Cerebellar cortex (tissue), 1 donor: ENCODE measurements at places on chromosomes 5 and 9.

GRCh38 chr9:35907711-35908503 is 1.4 kb upstream of the SPAAR start:
- DNase-seq, result peak; percentile 74

- no peak for DNase-seq
These were observed 1.4 kb downstream of the SPINK1 start for GRCh38 chr5:147830035-147830434.

DNA sequence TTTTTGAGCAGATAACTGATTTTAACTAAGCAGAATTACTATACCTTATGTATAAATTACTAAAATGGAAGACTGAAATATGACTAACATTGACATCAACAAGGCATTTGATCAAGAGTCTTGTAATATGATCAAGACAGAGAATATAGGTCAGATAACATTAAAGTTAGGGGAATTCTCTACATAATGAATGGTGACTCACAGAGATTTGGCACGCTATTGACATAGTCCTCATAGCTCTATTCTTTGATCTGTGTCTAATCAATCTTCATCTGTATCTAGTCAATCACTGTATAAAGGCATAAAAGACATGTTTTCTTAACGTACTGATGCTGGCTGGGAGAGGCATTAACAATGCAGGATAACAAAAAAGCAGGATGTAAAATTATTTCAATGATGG is 17.4 kb downstream of the ABITRAM start:
- no peak for DNase-seq

DNA sequence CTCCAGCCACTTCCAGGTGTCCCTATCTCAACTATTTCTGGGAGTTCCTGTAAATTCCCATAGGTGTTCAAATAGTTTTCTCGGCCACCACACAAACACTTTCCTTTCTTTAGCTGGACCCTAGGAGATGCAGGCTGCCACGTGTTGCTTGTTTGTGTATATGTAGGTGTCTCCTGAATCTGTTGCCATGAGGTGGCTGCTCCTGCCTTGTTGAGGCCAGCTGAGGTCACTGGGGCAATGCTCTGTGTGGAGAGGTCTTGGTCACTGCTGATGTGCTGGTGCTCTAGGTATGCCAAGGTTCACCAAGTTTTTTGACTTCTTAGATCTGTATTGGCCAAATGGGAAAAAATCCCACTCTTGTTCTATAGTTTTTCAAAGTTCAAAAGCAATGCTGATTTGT is 132.5 kb upstream of the CHD1 start:
- no peak for DNase-seq

DNA sequence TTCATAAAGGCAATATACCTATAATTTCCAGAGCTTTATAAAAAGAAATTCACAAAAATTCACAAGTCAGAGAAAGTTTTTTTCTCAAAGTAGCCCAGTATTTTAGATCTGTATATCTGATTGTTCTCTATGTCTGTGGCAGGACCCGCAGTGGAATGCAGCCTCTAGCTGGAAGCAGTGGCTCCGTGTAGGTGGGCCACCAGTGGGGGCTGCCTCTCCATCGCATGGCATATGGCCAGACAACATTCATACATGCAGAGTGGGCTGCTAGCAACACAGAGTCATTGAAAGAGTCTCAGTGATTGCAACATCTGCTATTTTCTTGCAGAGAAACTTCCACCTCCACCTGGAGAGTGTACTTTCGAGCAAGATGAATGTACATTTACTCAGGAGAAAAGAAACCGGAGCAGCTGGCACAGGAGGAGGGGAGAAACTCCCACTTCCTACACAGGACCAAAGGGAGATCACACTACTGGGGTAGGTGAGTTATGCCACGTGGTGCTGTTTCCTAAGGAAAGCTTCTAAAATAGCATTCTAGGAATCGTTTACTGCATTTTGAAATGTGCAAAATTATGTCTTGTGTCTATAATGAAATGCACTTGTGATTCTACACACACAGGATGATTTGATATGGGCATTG is 88.5 kb upstream of the SMC5 start:
- DNase-seq, result no peak

GRCh38 chr9:86983249-86983619 is 35.9 kb upstream of the GAS1 start:
- DNase-seq, result no peak

DNA sequence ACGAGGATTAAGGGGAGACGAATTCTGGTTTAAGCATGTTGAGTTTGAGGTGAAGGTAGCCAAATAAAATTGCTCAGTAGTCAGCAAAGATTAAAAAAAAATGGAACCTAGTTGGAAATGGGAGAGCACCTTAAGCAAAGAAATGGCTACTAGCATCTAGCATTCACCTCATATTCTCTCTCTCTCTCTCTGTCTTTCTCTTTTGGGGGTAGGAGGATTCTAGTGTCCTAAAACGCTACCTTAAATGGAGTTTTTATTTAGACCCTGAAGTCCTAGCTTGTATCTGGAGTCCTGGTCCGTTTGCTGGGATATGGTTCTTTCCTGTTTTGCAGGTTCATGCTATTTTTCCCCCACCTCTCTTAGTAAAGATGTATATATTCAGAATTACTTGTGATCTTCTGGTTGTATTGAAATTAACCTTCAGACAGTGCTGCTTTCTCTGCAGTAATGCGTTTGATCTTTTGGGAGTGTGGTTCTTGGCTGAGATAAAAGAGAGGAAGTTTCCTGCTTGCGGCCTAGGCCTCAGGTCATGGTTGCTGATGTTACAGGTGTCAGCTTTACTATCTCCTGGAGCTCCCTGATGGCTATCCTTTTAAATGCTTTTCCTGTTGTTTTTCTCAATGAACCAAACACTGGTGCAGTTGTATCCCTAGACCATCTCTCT is 8.0 kb downstream of the TGFBR1 start:
- no peak for DNase-seq

DNA sequence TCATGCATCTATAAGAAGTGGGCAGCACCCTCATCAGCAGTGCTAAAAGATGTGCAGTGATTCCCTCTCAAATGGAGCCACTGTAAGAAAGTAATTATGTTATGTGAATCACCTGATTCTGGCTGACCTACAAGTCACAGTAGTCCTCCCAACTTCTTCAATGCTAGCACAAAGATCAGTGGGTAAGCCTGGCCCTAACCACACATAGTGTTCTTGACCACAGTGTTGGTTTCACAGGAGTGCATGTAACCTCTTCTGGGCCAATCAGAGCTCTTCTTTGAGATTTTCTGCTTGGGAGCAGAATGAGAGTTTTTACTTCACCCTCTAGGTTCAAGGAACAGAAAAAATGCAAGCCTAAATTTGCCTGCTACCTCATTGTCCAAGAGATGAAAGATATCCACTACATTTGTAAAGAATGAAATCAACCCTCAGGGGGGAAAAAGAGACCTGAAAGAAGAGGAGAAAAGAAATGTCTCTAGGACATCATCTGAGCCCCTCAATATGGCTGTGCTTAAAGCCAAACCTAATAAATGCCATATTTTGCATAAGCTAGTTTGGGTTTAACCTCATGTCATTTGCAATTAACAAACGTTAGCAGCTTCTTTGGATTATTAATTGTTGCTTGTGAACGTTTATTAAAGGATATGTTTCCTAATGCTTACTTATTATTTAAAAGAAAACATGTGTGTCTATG is 65.3 kb upstream of the ADRB2 start:
- DNase-seq, result no peak

DNA sequence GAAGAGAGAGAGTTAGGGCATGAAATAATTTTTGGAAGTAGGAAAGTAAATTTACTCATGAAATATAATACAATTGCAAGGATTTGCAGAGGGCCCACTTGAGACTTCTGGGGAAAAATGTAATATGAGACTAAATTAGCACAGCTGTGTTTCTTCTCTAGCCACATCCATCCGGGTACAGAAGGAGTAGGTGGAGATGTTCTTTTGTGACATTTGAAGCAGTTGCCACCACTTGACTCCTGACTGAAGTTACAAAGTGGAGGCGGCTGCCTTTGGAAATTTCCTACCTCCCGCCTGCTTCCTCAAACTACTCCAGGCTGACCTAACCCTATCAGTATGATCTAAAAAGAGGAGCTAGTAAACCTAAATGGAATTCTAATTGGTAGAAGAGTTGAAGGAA is 58.1 kb upstream of the SHISAL2B start:
- DNase-seq, result no peak

- DNase-seq, result no peak
These were observed 6.6 kb upstream of the PTGS1 start for GRCh38 chr9:122364117-122364782.

DNA sequence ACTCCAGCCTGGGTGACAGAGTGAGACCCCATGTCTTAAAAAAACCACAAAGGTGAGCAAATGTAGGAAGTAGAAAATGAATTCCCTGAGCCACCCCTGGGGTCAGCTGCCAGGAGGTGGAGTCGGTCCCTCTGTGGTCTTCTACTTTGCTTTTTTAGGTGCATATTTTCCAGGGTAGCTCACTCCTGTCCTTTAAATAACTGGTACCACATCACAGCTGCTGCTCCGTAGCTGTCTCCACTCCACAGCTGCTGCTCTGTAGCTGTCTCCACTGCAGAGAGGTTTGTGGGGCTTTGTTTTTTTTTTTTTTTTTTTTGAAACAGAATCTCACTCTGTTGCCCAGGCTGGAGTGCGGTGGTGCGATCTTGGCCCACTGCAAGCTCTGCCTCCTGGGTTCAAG is 8.9 kb downstream of the WDR5 start:
- DNase-seq, result no peak

DNA sequence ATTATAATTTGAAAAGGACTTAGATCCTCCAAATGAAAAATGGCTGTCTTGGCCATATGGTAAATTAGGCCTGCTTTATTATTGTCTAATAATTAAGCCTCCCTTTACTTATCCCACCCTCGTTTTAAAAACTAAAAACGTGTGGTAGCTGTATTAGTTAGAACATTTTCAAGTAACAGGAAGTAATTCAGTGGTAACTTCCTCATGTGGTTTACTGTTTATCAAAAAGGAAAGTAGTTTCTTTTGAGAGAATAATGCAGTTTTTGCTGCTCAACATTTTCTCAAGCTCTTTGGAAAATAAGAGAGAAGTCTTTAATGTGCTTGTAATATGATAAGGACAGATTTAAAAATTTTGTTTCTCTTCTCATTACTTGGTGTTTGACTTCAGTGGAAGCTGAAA is 26.0 kb downstream of the ZCCHC7 start:
- DNase-seq, result no peak

DNA sequence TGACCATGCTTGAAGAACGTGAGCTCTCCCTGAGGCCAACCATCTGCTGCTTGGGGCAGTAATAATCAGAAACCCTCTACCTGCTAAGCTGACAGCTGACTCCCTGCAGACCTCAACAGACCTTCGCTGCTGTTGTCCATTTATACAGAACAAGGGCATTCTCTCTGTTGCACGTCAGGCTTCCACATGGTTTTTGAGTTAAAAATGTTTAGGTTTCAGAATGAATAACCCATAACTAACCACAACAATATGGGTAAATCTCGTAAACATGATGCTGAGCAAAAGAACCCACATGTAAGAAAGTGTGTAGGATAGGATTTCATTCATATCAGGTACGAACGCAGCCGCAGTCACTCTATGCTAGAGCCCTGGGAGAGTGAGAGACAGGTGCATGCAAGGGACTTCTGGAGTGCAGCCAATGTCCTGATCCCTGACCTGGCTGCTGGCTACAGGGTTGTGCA is 348.5 kb downstream of the MED10 start:
- DNase-seq, result peak; percentile 85

DNA sequence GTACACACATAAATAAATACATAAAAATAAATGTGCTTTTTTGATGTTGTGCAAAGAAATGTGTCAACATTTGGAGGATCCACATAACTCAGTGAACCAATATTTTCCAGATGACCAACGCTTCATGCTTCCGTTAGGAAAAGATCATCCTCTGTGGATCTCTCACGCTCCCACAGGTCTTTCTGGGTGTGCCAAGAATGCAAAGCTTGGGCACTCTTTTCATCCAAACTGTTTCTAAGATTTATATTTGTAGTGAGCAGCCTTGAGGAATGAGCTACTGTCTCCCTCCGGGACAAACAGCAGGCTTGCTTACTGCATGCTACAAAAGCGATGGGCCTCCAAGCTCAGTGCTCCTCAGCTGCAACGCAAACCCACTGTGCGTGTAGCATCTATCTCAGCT is 46.2 kb upstream of the RUFY1 start:
- DNase-seq, result no peak

GRCh38 chr9:89440951-89441654 is 56.8 kb downstream of the SEMA4D start:
- no peak for DNase-seq

DNA sequence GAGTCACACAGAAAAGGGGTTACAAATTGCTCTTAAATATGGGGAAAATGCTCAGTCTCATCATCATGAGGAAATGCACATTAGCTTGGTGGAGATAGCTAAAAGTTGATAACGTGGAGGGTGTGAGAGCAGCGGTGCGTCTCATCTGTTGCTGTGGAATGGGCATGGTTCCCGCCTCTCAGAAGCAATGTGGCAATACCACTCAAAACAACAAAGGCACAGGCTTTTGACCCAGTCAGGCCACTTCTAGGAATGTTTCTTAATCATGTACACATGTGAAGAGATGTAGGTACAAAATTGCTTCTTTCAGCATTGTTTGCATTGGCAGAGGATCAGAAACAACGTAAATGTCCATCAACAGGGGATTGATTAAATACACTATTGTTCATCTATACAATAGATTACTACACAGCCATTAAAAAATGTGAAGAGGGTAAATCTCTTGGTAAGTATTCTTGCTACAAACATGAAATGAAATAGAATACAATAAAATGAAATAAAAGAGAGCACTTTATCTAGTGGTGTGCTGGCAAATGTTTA is 212.6 kb upstream of the MSX2 start:
- no peak for DNase-seq

- DNase-seq, result no peak
These were observed 746.4 kb downstream of the MTRR start for GRCh38 chr5:8615142-8615858.

DNA sequence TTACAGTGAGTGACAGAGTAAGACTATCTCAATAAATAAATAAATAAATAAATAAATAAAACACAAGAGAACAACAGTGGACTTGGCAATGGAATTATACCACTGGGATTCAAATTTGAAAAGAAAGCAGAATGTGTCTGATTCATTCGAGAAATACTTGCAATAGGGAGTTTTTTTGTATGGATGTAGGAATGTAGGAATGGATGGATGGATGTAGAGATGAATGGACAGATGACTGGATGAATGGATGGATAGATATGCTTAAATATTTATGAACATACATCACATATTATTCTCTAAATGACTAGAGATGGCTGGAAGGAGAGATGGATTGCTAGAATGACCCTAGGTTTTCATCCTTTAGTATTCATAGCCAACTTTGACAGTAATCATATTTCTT is 22.0 kb upstream of the CEMIP2 start:
- DNase-seq, result no peak

DNA sequence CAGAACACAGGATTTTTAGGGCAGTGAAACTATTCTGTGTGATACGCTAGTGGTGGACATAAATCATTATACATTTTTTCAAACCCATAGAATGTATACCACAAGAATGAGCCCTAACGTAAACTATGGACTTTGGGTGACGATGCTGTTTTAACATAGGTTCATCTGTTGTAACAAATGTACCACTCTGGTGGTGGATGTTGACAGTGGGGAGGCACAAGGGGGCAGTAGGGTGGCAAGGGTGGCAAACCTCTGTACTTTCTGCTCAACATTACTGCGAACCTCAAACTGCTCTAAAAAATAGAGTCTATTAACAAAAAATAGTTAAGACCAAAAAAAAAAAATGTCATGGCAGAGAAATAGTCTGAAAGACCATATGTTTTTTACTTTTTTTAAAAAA is 9.1 kb upstream of the MVB12B start:
- no peak for DNase-seq

- peak; percentile 14 for DNase-seq
These were observed 285.4 kb downstream of the TMEM232 start for GRCh38 chr5:110441035-110441434.
